CD4-positive, alpha-beta memory T cell (primary cell): ENCODE measurements at places on chromosomes 6 and 20.
A peak's percentile ranks its signal among the peaks of the same experiment; 100 is the strongest.

DNA sequence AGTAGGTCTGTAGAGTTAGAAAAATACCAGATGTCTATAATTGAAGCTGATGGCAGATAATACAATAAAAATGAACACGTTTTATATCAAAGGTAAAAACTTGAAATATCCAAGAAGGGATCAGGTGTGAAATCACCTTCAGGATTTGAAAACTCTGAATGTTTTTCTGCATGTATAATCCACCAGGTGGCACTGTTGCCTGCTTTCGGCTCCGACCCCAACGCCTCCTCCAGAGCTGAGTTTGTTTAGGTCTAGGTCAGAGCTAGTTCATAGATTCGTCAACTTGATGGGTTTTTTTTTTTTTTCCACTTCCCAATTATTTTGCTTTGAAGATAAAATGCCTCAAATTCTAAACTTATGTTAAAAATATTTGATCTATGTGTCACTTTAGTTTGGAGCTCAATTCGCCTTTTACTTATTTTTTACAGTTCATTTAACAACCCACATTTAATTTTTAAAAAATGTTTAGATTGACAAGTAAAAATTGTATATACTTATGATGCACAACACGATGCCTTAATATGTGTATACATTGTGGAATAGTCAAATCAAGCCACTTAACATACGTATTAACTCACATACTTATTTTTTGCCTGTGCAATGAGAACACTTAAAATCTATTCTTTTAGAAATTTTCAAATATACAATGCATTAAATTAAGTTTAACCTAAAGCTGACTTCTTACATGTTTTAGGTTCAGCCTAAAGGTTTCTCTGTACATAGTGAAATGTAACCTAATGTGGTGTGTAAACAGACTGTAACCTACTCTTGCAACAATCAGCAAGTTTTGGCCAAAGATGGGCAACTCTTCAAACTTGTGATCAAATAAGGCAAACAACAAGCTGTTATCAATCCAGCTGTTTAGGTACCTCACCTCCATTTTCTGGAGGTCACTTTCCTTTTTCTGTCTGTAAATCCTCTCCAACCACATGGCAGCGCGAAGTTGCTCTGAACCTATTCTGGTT is 39.4 kb upstream of the ENPP4 start:
- DNase-seq = peak; percentile 34

DNA sequence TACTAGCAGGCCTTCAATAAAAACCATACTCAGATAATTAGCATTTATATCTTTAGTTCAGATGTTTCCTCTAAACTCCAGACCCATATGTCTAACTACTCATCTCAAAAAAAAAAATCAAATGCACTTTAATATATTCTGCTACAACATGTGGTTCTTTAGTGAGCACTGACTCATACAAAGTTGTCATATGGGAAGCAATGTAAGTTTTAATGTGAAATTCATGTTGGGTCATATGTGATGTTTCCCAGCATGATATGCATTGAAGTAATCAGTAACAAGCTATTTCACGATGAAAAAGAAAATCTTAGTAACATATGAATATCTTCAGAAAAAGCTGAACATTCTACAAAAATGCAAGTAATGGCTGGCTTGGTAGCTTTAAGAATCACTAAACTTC is 859.7 kb upstream of the ADGRB3 start:
- no peak for DNase-seq

DNA sequence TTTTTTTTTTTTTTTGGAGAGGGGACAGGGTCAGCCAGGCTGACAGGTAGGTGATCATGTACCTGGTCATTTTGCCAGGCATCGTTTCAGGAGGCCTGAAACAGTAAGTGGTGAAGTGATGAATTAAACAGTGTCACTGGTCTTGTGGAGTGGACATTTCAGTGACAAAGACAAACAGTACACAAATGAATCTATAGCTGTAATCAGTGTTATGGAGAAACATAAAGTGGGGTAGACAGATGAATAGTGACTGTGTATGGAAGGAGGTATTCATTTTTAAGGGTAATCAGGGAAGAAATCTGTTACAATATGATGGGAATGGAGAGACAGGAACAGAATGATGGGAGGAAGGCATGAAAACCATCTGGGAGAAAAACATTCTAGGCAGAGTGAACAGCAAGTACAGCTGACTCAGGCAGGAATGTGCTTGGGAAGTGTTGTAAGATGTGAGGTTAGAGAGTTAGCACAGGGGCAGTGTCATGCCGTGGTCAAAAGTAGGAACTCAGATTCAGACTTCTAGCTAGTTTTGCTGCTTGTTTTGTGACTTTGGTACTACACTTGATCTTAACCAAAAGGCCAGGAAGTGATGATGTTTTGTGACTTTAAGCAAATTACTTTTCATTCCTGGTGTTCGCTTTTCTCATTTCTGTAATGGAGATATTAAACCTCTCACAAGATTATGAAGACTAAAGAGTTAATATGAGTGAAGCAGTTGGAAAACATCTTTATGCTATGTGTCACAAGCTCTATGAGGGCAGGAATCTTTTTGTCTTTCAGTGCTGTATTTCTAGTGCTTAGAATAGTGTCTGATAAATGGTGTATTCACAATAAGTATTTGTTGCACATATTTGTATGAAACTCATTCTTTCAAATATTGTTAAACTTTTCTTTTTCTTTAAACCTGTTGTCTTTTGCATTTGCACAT is 43.4 kb downstream of the QKI start:
- no peak for DNase-seq

DNA sequence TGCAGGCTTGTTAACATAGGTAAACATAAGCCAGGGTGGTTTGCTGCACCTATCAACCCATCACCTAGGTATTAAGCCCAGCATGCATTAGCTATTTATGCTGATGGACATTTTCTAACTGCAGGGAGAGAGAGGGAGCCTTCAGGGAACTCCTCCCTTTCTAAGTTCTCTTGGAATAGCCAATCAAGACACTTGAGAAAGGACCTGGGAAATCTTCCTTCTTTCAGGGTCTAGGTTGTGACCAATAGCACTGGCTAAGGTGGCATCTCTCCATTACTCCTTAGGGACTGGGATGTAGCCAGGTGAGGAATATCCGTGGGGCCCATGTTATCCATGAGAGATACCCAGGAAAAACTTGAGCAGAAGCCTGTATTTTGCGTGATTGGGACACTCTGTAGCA is 849.6 kb upstream of the MAP3K7 start:
- DNase-seq = no peak

DNA sequence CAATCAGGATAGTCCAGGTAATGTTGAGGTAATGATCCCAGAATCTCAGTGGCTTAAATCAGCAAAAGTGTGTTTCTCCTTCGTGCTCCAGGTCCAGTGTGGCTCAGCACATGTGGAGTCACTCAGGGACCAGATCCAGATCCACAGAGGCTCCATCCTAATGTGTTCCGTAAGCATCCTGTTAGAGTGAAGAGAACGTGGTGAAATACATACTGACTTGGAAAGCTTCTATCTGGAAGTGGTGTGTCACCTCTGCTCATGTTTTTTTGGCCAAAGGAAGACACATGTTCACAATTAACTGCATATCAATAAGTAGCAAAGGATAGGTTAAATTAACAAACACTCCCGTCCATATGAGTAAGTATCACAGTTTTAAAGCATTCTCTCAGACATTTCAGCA is 26.8 kb upstream of the PREP start:
- DNase-seq = no peak

DNA sequence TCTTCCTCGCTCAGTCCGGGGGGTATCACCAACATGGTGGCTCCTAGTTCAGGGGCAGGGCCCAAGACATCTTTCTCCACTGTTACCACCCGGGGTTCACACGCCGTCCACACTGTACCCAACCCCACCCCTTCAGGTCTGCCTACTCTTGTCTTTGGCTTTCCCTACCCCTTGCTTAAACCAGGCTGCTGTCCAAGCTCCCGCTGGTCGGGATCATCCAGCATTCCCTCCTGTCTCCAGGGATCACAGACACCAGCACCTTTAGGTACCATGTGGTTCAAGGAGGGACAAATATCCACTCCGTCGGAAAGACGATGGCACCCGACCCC is 395 bp downstream of the NELFE start:
- no peak for DNase-seq

- DNase-seq = no peak
These were observed 43.5 kb upstream of the MYL9 start for GRCh38 chr20:36497856-36498255.

GRCh38 chr6:78502386-78502887 is 364.9 kb upstream of the IRAK1BP1 start:
- DNase-seq = no peak

DNA sequence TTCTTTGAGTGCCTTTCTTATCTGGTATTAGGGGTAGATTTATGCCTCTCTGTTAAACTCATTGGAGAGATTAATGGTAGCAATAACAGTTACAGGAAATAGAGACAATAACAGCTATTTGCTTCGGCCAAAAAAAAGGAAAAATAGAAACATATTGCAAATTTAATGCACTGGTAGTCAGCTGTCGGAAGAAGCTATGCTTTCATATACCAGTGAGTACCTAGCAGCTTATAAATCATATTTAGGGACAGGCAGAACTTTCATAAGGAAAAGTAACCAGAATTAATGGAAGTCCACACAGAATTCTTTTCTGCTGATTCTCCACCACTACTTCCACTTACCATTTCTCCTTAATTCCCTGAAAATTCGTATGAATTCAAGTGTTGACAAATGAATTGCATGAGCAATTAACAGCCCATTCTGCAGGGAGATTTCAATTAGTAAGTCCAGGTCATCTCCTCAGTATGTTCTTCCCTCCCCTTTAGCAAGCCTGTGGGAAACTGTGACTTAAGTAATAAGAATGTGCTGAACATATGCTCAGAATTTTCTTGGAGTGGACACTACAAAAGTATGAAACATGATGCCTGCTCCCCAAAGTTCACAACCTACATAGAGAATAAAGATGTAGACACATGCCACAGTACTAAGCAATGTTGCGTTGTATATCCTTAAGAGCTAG is 196.7 kb upstream of the KCNQ5 start:
- DNase-seq = no peak
